GM04503 (cell line): ENCODE measurements at places on chromosomes 3 and 15.
A peak's percentile ranks its signal among the peaks of the same experiment; 100 is the strongest.

DNA sequence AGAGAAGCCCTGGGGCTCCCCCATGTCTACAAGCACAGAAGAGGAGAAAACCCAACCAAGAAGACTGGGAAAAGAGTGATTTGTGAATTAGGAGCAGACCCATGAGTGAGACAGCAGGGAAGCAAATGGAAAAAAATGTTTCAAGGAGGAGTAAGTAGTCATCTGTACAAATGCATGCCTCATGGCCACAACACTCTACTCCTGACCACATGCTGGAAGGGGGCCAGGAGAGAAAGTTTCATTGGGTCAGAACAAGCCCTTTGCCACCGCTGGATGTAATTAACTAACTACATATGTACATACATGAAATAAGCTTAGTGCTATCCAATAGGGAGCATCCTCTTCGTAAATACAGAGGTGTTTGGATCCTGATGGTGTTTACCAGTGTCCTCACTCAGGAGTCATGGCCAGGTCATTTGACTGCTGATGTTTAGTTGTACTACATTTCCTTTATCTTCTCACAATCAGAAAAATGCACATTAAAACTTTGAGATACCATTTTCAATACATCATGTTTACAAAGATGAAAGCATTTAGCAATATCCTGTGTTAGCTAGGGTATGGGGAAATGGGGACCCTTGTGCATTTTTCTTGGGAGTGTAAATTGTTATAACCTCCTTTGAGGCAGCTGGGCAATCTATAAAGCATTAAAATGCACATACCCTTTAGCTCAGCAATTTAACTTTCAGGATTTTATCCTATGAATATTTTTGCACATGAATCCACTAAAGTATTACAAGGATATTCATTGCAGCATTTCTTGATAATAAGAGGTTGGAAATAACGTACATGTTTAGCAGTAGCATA is 27.1 kb downstream of the CLRN1 start:
- DNase-seq = peak; percentile 8

- DNase-seq = no peak
These were observed 2.7 kb downstream of the UPK1B start for GRCh38 chr3:119175872-119176756.

- DNase-seq = no peak
These were observed 167.9 kb upstream of the CBLB start for GRCh38 chr3:106036696-106037095.

GRCh38 chr3:28677581-28677980 is 329.0 kb upstream of the AZI2 start:
- DNase-seq = no peak

- no peak for DNase-seq
These were observed 77.6 kb downstream of the EDEM1 start for GRCh38 chr3:5264896-5265770.

- DNase-seq = no peak
These were observed 35.0 kb downstream of the RFX7 start for GRCh38 chr15:56208641-56209155.

DNA sequence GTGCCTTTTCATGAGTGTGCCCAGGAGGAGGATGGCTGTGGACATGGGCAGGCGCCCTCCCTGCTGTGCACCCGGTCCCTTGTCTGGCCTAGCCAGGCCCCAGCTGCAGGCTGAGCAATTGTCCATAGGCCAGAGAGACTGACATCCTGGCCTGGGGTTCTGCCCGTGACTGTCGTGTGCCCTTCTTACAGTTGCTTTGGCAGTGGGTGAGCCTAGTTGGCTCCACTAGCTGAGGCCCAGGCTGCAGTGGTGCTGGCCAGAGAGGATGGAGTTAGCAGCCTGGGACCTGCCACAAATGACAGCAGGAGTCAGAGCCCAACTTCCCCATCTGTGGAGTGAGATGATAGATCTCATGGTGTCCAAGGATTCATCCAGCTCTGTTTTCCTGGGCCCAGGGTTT is 9.0 kb upstream of the CHRNB4 start:
- no peak for DNase-seq

GRCh38 chr3:177746337-177746933 is 549.2 kb upstream of the TBL1XR1 start:
- no peak for DNase-seq

GRCh38 chr15:46858150-46858549 is 859.2 kb upstream of the SEMA6D start:
- DNase-seq = no peak

DNA sequence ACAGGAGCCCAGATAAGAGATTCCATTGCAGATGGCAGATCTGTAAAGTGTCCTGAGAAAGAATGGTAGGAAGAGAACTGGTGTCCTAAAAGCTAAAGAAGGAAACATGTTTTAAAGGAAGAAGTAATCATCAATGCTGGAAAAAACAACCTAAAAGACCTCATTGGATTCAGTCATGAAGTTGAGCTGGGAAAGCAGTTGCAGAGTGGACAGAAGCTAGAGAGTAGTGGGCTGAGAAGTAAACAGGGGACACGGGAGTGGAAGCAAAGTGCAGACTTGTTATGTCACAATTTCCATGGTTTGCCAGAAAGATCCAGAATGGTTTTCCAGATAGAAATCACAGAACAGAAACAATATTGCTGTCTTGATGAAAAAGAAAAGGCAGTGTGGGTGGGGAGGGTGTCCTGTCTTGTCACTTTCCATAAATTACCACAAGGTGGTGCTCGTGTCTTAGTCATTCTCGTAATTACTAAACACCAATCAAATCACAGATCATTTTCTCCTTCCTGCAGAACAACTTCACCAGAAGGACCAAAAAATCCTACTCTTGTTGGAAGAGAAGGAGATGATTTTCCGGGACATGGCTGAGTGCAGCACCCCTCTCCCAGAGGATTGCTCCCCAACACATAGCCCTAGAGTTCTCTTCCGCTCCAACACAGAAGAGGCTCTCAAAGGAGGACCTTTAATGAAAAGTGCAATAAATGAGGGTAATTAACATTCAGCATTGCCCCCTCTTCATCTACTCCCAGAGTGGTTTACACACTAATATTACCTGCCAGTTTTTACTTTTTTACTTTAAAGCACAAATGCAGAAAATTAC is 64.5 kb downstream of the KLHL25 start:
- DNase-seq = no peak

GRCh38 chr3:32556332-32556731 is 14.3 kb downstream of the DYNC1LI1 start:
- DNase-seq = no peak

DNA sequence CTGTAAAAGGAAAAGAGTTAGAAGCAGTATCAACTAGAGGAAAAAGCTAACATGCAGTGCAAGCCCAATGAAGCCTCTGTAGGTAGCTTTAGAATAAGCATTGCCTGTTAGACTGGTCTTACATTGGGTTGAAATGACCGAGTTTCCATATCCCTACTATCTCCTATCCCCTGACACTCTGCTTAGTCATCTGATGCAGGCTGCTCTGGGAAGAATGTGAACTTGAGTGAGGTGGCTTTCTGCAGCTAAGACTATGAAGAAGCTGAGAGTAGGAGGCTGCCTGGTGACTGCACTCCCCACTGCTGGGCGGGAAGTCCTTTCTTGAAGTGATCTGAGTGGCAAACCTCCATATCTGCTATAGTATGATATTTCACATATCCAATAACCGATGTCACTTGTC is 64.7 kb downstream of the OXSM start:
- DNase-seq = no peak

- peak; percentile 18 for DNase-seq
These were observed 97.3 kb downstream of the NPAP1 start for GRCh38 chr15:24772686-24773373.

- DNase-seq = no peak
These were observed 64.9 kb downstream of the CMTM8 start for GRCh38 chr3:32303399-32303747.

DNA sequence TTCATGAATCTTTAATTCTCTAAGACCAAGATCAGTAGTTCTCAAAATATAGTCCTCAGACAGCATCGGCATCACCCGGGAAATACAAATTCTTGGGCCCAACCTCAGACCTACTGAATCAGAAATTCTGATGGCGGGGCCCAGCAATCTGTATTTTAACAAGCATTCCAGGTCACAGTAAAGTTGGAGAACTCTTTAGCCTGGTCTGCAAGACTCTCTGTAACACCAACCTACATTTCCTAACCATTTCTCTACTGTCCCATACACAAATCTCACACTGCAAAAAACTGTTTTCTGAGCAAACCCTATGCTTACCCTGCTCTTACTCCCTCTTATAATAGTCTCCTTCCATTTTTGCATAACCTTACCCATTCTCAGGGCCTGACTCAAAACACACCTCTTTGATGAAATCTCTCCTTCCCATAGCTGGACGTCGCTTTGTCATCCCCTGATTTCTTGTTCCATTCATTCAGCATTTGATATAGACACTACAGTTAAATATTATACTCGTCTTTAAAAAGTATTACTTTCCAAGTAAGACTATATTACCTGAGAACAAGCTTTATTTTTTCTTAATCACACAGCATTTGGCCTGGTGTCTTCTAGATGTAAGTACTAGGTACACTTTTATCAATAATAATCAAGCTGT is 83.3 kb upstream of the MYO5C start:
- DNase-seq = no peak

DNA sequence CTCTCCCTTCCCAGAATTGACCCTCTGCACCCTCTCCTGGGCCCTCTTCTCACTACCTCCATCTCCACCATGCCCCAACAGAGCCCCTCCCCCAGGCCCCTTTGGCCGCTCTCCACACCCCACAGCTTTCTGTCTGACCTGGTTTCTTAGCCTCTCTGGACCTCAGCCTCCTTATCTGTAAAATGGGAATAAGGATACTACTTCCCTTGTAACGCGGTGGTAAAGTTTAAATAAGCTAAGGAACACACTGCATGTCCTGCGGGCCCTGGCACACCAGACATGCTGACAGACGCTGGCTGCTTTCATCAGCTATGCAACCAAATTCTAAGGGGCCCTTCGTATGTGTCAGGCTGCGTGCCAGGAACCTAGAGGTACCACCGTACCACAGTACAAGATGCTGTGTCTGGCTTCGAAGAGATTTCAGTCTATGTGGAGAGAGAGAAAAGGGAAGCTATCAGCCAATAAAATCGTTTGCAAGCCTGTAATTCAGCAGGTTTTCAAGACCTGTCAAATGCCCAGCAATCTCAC is 777 bp upstream of the SLC51A start:
- DNase-seq = no peak

GRCh38 chr3:173652093-173652492 is 254.5 kb downstream of the NLGN1 start:
- no peak for DNase-seq

DNA sequence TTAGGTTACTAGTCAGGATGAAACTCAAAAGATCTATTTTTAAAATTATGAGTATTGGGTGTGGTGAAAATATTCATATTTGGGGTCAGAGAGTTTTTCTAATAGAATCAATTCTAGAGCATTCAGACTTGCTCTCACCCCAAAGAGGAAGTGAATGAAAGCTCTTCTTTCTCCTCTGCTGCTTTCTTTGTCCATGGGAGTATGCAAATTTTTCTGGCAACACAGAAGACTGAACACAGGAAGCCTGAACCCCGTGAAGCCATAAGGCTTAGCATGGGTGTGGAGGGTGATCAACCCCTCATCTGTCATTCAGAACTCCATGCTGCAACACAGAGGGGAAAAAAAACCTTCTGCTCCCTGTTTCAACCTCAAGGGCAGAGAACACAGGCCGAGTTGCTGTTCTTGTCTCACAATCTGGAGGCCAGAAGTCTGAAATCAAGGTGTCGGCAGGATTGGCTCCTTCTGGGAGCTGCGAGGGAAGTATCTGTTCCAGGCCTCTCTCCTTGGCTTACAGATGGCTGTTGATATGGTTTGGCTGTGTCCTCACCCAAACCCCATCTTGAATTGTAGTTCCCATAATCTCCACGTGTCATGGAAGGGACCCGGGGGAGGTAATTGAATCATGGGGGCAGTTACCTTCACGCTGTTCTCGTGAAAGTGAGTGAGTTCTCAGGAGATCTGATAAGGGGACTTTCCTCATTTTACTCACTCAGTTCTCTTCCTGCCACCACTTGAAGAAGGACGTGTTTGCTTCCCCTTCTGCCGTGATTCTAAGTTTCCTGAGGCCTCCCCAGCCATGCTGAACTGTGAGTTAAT is 33.7 kb upstream of the CD47 start:
- no peak for DNase-seq

DNA sequence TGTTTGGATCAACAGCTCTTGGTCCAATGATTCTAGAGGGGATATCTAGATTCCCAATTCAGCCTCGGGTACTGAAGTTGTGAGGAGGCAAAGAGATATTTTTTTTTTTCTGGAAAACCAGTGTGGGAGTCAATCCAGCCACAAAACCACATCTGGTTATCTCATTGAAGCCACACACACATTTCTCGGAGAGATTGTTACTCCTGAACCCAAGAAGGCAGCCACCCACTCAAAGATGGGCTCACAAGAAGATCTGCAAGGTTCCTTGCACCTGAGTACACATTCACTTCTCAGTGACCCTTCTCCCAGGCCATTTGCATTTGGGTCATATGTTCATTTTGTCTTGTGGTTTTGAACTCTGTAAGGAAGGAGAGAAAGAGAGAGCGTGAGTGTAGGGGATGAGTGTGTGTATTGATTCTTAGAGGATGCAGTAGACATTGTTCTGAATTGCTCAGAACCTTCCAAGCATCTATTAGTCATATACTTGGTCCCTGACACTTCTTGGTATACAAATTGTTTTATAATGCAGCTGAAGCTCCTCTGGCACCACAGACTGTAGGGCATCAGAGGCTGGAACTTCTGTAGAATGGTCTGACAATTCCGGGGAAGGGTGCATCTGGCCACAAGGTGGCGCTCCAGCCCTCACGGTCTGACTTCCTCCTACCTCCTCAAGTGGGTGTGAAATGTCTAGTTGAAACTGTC is 39.3 kb upstream of the TRA2B start:
- no peak for DNase-seq

GRCh38 chr3:151896246-151897012 is 23.0 kb downstream of the SUCNR1 start:
- no peak for DNase-seq

DNA sequence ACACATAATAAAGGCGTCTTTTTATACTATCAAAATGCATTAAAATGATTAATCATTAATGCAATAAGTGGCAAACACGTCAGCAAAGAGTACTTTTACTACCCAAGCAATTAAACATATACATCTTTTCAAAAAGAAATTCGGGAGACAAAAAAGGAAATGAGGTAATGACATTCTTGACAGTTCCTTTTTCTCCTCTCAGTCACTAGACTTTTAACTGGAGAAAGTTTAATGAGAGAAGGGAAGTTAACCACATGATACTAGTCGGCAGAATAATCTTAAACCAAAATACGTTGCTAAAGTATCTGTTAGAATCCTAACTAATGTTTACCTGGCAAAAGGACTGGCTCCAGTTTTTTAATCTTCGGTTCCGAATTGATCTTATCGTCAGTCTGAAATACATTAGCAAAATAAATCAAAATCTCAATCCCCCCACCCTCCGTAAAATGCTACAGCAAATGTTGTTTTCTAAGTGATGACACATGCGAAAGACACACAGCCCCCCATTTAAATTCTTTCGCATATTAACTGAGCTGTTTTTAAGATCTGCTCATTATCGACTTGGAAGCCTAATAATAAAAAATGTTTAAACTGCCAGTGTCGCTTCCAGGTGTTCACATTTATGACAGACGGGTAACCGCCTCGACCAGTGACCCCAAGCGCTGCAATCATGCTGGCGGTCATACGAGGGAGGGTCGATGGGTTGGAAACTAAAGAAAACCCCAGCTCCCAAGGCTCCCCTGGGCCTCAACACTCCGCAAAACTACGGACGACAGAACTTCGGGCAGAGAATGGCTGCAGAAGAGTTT is 778 bp downstream of the MTMR10 start:
- no peak for DNase-seq

- no peak for DNase-seq
These were observed 68.2 kb upstream of the SNRK start for GRCh38 chr3:43218156-43218555.
